ENCODE measurements at places on chromosomes 1 and 21.

DNA sequence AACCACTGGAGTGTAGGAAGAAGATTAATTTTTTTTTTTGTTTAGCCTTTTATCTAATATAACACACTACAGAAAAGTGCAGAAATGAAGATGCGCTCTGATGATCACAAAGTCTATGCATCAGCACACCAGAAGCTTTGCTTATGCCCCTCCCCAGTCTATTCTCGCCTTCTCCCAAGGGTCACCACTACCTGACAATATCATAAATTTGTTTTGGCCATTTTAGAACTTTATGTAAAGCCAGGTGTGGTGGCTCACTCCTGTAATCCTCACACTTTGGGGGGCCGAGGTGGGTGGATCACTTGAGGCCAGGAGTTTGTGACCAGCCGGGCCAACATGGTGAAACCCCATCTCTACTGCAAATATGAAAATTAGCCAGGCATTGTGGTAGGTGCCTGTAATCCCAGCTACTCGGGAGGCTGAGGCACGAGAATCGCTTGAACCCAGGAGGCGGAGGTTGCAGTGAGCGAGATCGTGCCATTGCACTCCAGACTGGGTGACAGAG is 231.3 kb downstream of the FOXD2 start:
- DNase-seq, result no peak

GRCh38 chr1:116096013-116096618 is 15.1 kb upstream of the MAB21L3 start:
- no peak for DNase-seq

DNA sequence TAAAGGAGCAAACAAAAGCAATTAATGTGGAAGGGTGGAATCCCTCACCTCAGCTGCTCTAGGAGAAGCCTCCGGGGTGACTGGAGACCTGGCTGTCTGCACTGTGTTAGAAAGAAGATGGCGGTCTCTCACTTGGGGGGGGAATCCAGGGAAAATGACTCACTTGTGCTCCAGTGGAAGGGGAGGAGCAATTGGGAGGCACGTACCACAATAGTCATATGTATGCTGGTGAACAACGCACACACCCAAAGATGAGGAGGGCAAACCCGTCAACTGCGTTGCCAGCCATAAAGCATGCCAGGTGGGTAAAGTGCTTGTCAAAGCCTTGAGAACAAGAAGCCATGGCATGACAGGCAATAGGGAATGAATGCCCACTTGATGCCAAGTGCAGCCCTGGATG is 22.1 kb downstream of the PLEKHA6 start:
- no peak for DNase-seq

DNA sequence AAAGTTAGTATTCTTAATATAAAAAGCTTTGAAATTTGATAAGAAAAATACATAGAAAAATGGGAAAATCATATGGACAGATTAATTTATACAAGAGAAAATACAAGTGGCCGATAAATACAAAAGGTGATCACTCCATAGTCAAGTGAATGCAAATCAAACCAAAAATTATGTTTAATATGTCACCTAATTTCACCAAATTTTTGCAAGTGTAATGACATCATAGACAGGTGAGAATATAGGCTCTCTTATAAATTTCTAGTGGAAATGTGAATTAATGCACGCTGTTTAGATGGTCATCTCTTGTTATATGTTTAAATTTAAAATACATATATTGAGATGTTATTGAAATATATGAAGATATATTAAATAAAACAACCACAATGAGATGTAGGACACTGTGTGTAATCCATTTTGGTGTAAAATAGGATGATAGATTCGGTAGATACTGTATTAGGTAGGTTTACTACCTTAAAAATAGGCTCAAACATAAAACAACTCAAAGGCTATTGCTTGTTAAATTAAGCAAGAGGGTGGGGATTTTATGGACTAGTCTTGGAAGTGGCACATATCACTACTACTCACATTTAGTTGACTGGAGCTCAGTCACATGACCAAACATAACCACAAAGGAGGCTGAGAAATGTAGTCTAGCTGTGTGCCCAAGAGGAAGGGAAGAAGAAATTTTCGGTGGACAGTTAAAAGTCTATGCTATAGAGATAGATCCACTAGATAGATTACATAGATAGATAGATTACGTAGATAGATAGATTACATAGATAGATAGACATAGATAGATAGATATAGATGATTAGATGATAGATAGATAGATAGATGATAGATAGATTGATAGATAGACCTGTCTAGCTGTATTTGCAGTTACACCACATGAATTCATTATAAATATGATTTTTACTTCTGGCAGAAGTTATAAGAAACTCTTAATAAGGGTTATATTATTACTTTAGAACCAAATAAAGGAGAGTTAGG is 9.2 kb downstream of the INSL5 start:
- no peak for DNase-seq

DNA sequence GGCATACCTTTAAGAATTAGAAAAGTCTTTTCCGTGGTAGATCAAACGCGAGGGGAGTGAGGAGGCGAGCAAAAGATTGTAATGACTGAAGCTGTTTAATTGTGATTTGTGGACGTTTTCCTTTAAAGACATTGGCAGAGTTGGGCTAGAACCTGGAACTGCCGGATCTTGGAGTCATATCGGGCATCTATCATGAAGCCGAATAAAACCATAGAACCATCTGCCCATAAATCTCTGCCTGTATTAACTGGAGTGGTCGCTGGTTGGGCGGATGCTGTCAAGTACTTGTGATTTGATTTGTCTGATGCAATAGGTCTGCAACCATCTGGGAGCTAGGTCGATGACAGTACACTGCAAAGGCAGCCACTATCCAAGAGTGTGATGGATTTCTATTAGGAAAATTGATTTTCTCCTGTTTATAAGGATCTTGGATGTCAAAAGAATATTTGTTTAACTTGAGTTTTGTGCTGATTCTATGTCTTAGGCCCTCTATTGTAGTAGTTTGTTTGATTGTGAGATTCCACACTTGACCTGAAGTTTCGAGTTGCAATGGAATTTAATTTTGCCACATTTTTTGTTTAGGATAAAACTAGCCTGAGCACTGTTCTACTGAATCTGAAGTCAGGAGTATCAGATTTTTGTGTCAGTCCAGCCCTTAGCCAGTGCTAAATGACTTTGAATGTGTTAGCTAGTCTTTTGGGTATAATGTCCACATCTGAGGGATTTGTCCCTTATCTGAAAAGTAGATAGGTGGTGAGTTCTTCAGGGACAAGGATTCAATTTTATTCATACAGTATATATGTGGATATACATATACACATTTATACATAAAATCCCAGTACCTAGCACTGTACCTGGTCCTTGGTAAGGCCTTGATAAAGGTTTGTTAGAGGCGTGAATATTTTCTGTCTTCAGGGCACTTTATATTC is 1.2 kb downstream of the SARS1 start:
- peak; percentile 66 for DNase-seq

- DNase-seq, result no peak
Measured at GRCh38 chr1:82752046-82752445, 951.3 kb downstream of the ADGRL2 start.

DNA sequence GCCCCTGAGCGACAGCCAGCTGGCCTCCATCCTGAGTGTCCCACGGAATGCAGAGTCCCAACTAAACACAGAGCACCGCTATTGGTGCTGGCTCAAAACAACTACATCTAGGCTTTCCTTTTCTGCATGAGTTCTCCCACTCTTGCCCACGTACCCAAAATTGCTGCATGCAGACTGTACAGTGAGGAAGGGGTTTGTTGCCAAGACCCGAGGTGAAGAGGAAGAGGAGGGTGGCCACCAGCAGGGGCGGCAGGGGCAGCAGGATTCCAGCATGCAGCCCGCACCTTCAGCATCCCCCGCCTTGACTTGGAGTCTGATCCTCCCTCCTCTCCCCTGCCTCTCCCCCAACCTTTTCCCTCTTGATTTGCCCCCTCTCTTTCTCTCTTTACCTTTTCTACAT is 8.0 kb downstream of the S100A9 start:
- DNase-seq, result no peak
